ENCODE measurements at places on chromosomes 1 and 21.
A peak's percentile ranks its signal among the peaks of the same experiment; 100 is the strongest.

- no peak overlapping the region for H3K27ac ChIP-seq
- H3K4me1 ChIP-seq: no peaks in the 10 kb centered on the region
- H3K4me3 ChIP-seq: no peak overlapping the region
- no peaks in the 10 kb centered on the region for H3K27me3 ChIP-seq
- no peak for DNase-seq
Measured at GRCh38 chr1:70092526-70092925, 112.9 kb downstream of the LRRC40 start.

DNA sequence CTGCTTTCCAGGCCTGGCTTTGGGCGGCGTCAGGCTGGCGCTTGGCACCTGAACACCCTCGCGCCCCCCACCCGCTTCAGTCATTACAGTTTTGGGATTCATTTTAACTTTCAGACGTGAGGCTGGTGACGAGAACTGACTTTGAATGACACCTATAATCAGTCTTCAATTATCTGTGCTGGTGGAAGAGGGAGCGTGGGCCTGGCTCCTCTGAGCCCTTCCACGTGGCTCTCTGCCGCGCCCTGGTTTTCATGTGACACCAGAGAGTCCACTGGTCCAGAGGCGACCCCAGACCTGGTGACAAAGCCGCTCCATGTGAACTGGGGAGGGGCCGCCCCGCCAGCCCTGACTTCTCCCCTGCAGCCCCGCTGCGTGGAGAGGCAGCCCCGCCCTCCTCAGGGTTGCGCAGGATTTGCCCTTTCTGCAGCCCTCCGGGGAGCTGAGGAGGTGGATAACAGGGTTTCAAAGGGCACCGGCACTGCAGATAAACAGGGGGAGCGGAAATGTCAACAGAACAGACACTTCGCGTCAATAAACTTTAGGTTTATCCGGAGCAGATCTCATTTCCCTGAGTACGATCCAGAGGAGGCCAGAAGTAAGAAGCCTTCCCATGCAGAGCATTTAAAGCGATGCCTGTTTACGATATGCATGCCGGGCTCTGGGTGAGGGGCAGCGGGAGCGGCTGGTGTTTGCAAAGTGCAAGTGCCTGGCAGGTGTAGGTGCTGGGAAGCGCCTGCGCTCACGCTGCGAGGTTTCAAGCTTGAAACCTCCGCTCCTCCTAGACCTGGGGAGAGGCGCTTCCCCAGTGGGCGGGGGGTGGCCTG, 56.4 kb downstream of the AJAP1 start:
- 0 out of 2 replicates have a peak, but pooled peaks cover 3% of the 10 kb centered on the region for H3K4me1 ChIP-seq
- no peak overlapping the region for H3K4me3 ChIP-seq
- DNase-seq: peak; percentile 7
- no peaks in the 10 kb centered on the region for H3K36me3 ChIP-seq
- H3K27ac ChIP-seq: no peak overlapping the region
- no peaks in the 10 kb centered on the region for H3K27me3 ChIP-seq

- no peaks in the 10 kb centered on the region for H3K4me1 ChIP-seq
- H3K27ac ChIP-seq: no peak overlapping the region
- no peak overlapping the region for H3K4me3 ChIP-seq
- no peak for DNase-seq
Measured at GRCh38 chr1:110765640-110766335, 91.0 kb upstream of the KCNA3 start.

DNA sequence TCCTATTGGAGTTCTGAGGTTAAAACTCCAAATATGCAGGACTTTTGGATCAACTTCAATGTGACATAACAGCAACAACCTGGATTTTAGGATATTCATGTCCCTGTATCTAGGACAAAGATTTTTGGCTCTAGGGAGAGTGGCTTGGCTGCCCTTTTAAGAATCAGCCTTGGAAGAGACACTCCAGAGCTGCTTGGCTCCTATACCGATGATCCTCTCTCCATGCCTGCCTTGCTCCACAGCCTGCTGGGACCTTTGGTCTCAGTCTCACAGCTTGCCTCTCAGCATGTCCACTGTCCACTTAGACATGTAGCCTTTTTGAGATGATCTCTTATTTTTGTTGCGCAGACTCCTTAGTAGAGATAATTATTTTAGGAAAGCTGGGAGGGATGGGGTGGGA, 4.5 kb upstream of the FCMR start:
- no peak for DNase-seq
- no peaks in the 10 kb centered on the region for H3K36me3 ChIP-seq
- H3K4me3 ChIP-seq: no peak overlapping the region
- peaks cover 11% of the 10 kb centered on the region for H3K4me1 ChIP-seq

GRCh38 chr1:238955934-238956333, 430.4 kb upstream of the CHRM3 start:
- no peaks in the 10 kb centered on the region for H3K27me3 ChIP-seq
- no peak for DNase-seq
- H3K27ac ChIP-seq: no peak overlapping the region
- no peaks in the 10 kb centered on the region for H3K4me1 ChIP-seq

GRCh38 chr1:51175278-51175677, 60.8 kb upstream of the RNF11 start:
- DNase-seq: no peak
- H3K4me1 ChIP-seq: no peaks in the 10 kb centered on the region
- no peaks in the 10 kb centered on the region for H3K36me3 ChIP-seq
- H3K27me3 ChIP-seq: no peaks in the 10 kb centered on the region
- no peak overlapping the region for H3K27ac ChIP-seq

DNA sequence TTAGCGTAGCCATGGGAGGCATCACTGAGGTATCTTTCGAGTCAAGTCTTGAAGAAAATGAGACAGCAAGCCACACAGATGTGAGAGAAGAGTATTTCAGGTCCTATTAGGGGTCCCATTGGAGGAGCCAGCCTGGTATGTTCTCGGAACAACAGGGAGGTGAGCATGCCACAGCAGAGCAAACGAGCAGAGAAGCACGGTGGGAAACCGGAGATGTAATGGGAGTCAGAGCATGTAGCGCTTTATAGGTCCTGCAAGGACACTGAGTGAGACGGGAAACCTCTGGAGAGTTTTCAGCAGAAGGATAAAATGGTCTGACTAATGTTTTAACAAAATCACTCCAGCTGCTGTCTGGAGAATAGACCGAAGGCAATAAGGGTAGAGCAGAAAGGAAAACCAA, 15.9 kb downstream of the H3-3A start:
- DNase-seq: no peak
- no peaks in the 10 kb centered on the region for H3K27me3 ChIP-seq
- no peak overlapping the region for H3K27ac ChIP-seq
- H3K36me3 ChIP-seq: no peaks in the 10 kb centered on the region
- no peaks in the 10 kb centered on the region for H3K4me1 ChIP-seq
- no peak overlapping the region for H3K4me3 ChIP-seq

DNA sequence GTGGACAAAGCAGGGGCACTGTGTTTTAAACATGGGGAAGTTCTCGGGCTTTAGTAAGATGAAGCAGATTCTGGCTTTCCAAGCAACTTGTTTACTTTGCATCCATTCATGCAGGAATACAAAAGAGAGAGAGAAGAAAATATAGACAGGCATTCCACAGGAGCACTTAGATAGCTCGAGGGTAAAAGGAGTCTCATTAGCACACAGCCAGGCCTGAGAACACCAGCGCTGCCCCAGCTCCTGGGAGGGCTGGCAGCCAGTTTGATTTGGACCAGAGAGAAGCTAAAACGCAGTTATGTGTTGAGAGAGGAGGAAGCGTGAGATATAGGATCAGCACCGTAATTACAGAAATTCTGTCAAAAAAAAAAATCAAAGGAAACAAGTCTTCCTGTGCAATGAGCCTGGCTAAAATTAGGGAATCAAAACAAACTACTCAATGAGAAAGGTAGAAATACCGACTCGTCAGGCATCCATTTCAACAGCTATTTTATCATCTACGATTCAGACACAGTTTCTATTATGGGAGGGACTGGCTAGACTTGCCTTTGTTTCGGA, 68.2 kb downstream of the CLSTN1 start:
- no peaks in the 10 kb centered on the region for H3K36me3 ChIP-seq
- no peak overlapping the region for H3K4me3 ChIP-seq
- no peak for DNase-seq

GRCh38 chr1:204149635-204150565, 1.9 kb downstream of the ETNK2 start:
- no peak for DNase-seq
- no peak overlapping the region for H3K27ac ChIP-seq
- no peaks in the 10 kb centered on the region for H3K27me3 ChIP-seq
- H3K4me1 ChIP-seq: peaks cover 17% of the 10 kb centered on the region
- H3K4me3 ChIP-seq: no peak overlapping the region

GRCh38 chr1:22105611-22106207, 37.2 kb downstream of the WNT4 start:
- no peaks in the 10 kb centered on the region for H3K27me3 ChIP-seq
- H3K27ac ChIP-seq: no peak overlapping the region
- H3K4me3 ChIP-seq: no peak overlapping the region
- no peaks in the 10 kb centered on the region for H3K36me3 ChIP-seq

DNA sequence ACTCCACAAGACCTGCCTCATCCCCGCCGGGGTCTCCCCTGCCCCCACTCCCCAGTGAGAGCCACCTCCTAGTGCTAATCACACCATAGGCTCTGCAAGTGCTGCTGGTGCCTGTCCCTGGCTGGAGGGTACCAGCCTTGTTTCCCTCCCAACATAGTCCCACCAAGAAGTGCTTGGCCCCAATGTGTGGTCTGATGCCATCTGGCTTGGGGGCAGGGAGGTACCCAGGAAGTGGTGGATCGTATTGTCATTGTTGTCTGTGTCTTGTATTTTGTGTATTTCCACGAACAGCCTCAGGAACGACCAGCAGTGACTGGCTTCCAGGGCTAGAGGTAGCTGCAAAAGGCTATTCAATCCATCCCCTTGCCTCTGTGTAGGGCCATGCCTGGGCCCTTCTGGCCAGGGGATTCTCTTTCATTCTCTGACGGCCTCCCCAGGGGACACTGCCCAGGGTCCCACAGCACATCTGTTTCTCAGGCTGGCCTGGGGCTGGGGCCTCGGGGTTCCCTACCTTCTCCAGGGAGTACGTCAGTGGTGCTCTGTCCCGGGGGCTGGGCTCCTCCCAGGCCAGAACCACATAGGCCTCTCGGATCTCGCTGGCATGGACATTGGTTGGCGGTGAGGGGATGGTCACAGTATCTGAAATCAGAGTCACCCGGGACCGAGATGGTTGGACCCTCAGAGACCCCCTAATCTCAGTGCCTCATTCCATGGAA, 22.8 kb downstream of the MYOM3 start:
- no peak for DNase-seq
- H3K27me3 ChIP-seq: no peaks in the 10 kb centered on the region
- no peaks in the 10 kb centered on the region for H3K36me3 ChIP-seq
- H3K27ac ChIP-seq: no peak overlapping the region

GRCh38 chr1:153220606-153221303, 3.4 kb downstream of the PRR9 start:
- H3K36me3 ChIP-seq: no peaks in the 10 kb centered on the region
- no peak overlapping the region for H3K4me3 ChIP-seq
- H3K27ac ChIP-seq: no peak overlapping the region
- no peaks in the 10 kb centered on the region for H3K27me3 ChIP-seq

GRCh38 chr1:239261521-239261920, 124.8 kb upstream of the CHRM3 start:
- H3K4me1 ChIP-seq: no peaks in the 10 kb centered on the region
- DNase-seq: no peak
- no peaks in the 10 kb centered on the region for H3K36me3 ChIP-seq
- H3K27me3 ChIP-seq: no peaks in the 10 kb centered on the region

- no peaks in the 10 kb centered on the region for H3K4me1 ChIP-seq
- no peak overlapping the region for H3K27ac ChIP-seq
- H3K36me3 ChIP-seq: no peaks in the 10 kb centered on the region
- DNase-seq: no peak
Measured at GRCh38 chr21:21764281-21764680, 766.1 kb downstream of the NCAM2 start.

DNA sequence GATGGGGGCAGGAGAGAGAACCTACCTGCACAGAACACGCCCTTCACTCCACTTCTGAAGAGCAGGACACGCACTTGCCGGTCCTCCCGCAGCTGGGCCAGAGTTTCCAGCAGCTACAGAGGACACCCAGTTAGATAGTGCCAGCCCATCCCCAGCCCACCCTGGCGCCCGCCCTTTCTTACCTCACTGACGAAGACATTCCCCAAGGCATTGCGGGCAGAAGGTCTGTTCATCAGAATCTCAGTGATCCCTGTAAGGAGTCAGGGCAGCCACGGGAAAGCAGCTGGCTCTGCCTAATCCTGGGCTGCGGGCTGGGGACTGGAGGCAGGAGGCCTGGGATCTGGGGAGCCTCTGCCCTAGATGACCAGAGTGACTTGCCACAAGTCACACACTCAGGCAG, 10.0 kb downstream of the ECHDC2 start:
- H3K4me1 ChIP-seq: peaks cover 4% of the 10 kb centered on the region
- DNase-seq: no peak
- no peak overlapping the region for H3K4me3 ChIP-seq
- no peak overlapping the region for H3K27ac ChIP-seq
- no peaks in the 10 kb centered on the region for H3K27me3 ChIP-seq

GRCh38 chr1:100430325-100430756, 78.0 kb downstream of the CDC14A start:
- no peak overlapping the region for H3K27ac ChIP-seq
- no peaks in the 10 kb centered on the region for H3K4me1 ChIP-seq
- H3K27me3 ChIP-seq: no peaks in the 10 kb centered on the region
- no peaks in the 10 kb centered on the region for H3K36me3 ChIP-seq
- no peak for DNase-seq

GRCh38 chr1:192535916-192536664, 39.5 kb upstream of the RGS1 start:
- peaks cover 4% of the 10 kb centered on the region for H3K4me1 ChIP-seq
- no peak overlapping the region for H3K4me3 ChIP-seq
- no peak overlapping the region for H3K27ac ChIP-seq
- no peak for DNase-seq
- no peaks in the 10 kb centered on the region for H3K27me3 ChIP-seq

GRCh38 chr1:9376886-9377333, 84.2 kb downstream of the SPSB1 start:
- DNase-seq: no peak
- no peaks in the 10 kb centered on the region for H3K27me3 ChIP-seq
- no peak overlapping the region for H3K4me3 ChIP-seq
- no peaks in the 10 kb centered on the region for H3K36me3 ChIP-seq

GRCh38 chr1:45152126-45152525, 54.3 kb downstream of the ZSWIM5 start:
- DNase-seq: no peak
- H3K27ac ChIP-seq: no peak overlapping the region
- no peaks in the 10 kb centered on the region for H3K27me3 ChIP-seq
- H3K36me3 ChIP-seq: no peaks in the 10 kb centered on the region
- no peaks in the 10 kb centered on the region for H3K4me1 ChIP-seq

- no peaks in the 10 kb centered on the region for H3K36me3 ChIP-seq
- no peaks in the 10 kb centered on the region for H3K4me1 ChIP-seq
- DNase-seq: no peak
- no peaks in the 10 kb centered on the region for H3K27me3 ChIP-seq
- no peak overlapping the region for H3K4me3 ChIP-seq
Measured at GRCh38 chr1:76627901-76628300, 239.4 kb upstream of the ST6GALNAC5 start.

All from Caco-2 (cell line).